H1 (cell line): ENCODE measurements at places on chromosomes 6 and 20. TPM values are rescaled to one million over a fixed set of nuclear protein-coding genes. Genes with fewer than 3 reads are reported as not detected.
A peak's percentile ranks its signal among the peaks of the same experiment; 100 is the strongest.

DNA sequence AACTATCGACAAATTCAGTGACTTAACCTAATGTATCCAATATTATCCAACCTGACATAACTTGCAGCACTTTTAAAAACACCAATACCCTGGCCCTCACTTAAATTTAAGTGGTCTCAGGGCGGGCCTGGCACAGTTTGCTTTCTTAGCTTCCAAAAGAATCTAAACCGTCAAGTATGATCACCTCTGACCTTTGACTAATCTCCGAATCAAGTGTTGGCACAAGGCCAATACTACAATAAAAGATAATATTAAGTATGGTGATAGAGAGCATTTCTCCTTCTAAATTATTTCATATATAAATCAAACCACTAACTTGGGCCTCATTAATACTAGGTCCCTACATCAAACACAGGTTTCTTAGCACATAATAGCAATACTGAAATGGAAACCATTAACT, 153.0 kb downstream of the PTPRK start:
- H3K4me3 ChIP-seq: no peak overlapping the region
- no peaks in the 10 kb centered on the region for H3K4me1 ChIP-seq
- H3K27me3 ChIP-seq: no peaks in the 10 kb centered on the region

- no peaks in the 10 kb centered on the region for H3K4me1 ChIP-seq
- H3K27me3 ChIP-seq: no peaks in the 10 kb centered on the region
- H3K4me3 ChIP-seq: no peak overlapping the region
- H3K36me3 ChIP-seq: no peaks in the 10 kb centered on the region
- no peak for DNase-seq
Observed at GRCh38 chr6:33595001-33595846, 15.1 kb upstream of the BAK1 start.

GRCh38 chr6:140854318-140854717, 1278.4 kb upstream of the GJE1 start:
- no peaks in the 10 kb centered on the region for H3K27me3 ChIP-seq
- H3K27ac ChIP-seq: no peak overlapping the region
- no peaks in the 10 kb centered on the region for H3K36me3 ChIP-seq
- no peak overlapping the region for H3K4me3 ChIP-seq
- no peaks in the 10 kb centered on the region for H3K4me1 ChIP-seq

DNA sequence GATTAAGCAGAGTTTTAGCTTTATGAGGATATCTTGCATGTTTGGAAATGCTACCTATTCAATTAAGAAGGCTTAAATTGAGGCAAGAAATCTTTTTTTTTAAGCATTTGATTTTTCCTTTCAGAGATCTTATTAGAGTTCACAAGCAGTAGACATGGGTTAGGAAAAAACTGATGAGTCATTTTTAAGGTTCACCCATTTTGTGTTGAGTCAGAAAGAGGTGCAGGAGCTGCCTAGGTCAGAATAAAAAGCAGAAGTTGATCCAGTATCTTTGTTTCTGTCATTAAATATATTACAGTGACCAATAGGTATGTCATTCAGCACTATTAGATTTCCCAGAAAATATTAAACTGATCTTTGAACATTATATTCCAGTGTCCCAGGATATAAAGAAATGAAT, 306.8 kb downstream of the LMBRD1 start:
- H3K4me1 ChIP-seq: no peaks in the 10 kb centered on the region
- H3K27me3 ChIP-seq: peaks cover 1% of the 10 kb centered on the region
- no peak for DNase-seq
- no peak overlapping the region for H3K4me3 ChIP-seq
- no peak overlapping the region for H3K27ac ChIP-seq

- H3K27ac ChIP-seq: no peak overlapping the region
- H3K4me1 ChIP-seq: no peaks in the 10 kb centered on the region
Observed at GRCh38 chr6:154350293-154350692, 6.3 kb downstream of the IPCEF1 start.

DNA sequence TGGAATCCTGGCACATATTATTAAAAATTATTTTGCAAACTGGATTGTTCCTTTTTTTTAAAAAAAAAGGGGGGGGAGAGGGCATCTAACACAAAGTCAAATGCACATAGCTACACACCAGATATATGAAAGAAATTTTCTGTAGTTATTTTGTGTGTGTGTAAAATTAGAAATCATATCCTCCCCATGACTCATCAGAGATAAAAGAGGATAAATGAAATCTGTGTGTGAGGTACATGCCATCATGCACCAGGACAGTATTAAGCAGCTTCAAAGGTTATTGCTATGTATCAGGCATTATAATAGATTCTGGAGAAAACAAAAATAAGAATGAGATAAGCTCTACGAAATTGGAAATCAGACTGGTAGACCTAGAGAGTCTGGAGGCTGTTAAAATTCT, 5.2 kb downstream of the BTBD9 start:
- H3K27ac ChIP-seq: no peak overlapping the region
- H3K4me3 ChIP-seq: no peak overlapping the region
- DNase-seq: no peak
- H3K4me1 ChIP-seq: no peaks in the 10 kb centered on the region
- H3K36me3 ChIP-seq: no peaks in the 10 kb centered on the region

GRCh38 chr6:90890683-90891330, 303.9 kb upstream of the MAP3K7 start:
- no peaks in the 10 kb centered on the region for H3K27me3 ChIP-seq
- no peak overlapping the region for H3K27ac ChIP-seq
- no peak for DNase-seq

GRCh38 chr6:903761-904160, 210.8 kb upstream of the EXOC2 start:
- DNase-seq: no peak
- no peaks in the 10 kb centered on the region for H3K4me1 ChIP-seq
- no peak overlapping the region for H3K27ac ChIP-seq

- DNase-seq: no peak
- peaks cover 10% of the 10 kb centered on the region for H3K27me3 ChIP-seq
- H3K27ac ChIP-seq: no peak overlapping the region
- no peaks in the 10 kb centered on the region for H3K4me1 ChIP-seq
- peak overlapping the region; percentile 74 for H3K4me3 ChIP-seq
Observed at GRCh38 chr6:127514179-127514772, 4.9 kb downstream of the MTCL3 start.

GRCh38 chr6:128446497-128446896, 73.9 kb downstream of the PTPRK start:
- no peak for DNase-seq
- no peaks in the 10 kb centered on the region for H3K27me3 ChIP-seq
- H3K4me3 ChIP-seq: no peak overlapping the region
- no peak overlapping the region for H3K27ac ChIP-seq
- no peaks in the 10 kb centered on the region for H3K36me3 ChIP-seq

GRCh38 chr20:59481067-59481466, 123.3 kb upstream of the PHACTR3 start:
- no peak overlapping the region for H3K27ac ChIP-seq
- no peaks in the 10 kb centered on the region for H3K36me3 ChIP-seq
- H3K4me3 ChIP-seq: no peak overlapping the region
- H3K4me1 ChIP-seq: no peaks in the 10 kb centered on the region
- no peak for DNase-seq

GRCh38 chr6:7777074-7777473, 51.2 kb downstream of the BMP6 start:
- no peak overlapping the region for H3K27ac ChIP-seq
- H3K27me3 ChIP-seq: no peaks in the 10 kb centered on the region
- DNase-seq: no peak
- H3K4me1 ChIP-seq: no peaks in the 10 kb centered on the region; the same call in 1 of the 2 replicates
- no peaks in the 10 kb centered on the region for H3K36me3 ChIP-seq

DNA sequence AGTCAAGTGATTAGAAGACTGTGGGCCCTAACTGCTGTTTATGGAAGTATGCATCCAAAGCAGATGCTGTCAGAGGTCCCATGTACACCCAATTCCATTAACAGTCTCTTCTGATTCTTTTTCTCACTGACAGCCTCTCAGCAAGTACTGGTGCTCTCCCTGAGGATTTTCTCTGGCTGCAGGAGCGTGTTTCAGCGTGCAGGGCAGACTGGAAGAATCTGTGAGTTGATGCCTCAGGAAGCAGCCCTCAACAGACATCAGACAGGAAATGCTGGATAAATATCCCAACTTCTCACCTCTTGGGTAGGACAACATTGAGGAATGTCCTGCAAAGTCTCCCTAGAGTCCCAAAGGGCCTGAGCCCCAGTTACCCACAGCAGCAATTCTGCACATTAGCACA, 40.8 kb downstream of the ANKEF1 start:
- no peak overlapping the region for H3K4me3 ChIP-seq
- H3K36me3 ChIP-seq: no peaks in the 10 kb centered on the region
- DNase-seq: no peak

- no peaks in the 10 kb centered on the region for H3K36me3 ChIP-seq
- no peak for DNase-seq
- no peak overlapping the region for H3K4me3 ChIP-seq
- H3K27ac ChIP-seq: no peak overlapping the region
- no peaks in the 10 kb centered on the region for H3K27me3 ChIP-seq
Observed at GRCh38 chr6:162200041-162200440, 527.5 kb downstream of the PRKN start.

DNA sequence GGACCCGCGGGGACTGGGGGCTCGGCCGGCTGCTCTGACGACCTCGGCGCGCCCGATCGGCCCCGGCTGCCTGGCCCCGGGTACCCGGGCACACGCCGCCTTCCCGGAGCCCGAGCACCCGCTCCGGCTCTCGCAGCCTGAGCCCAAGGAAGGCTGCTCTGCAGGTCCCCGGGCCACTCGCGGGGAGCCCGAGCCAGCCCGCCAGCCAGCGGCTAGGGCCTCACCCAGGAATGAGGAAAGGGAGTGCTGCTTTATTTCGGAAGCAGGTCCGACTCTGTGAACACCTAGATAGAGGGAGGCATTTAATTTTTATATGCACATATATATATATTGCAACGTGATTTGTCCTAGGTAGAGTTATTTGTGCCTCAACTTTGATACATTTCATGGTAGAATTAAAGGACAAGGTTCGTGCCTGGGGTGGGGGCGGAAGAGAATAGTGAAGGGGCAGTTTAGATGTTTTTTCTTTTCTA, 15.5 kb downstream of the FOXA2 start:
- no peaks in the 10 kb centered on the region for H3K36me3 ChIP-seq
- peaks cover 10% of the 10 kb centered on the region for H3K4me1 ChIP-seq
- H3K4me3 ChIP-seq: no peak overlapping the region

GRCh38 chr6:39076623-39077535, 28.3 kb downstream of the GLP1R start:
- peaks cover 10% of the 10 kb centered on the region for H3K4me1 ChIP-seq
- no peaks in the 10 kb centered on the region for H3K27me3 ChIP-seq
- H3K27ac ChIP-seq: no peak overlapping the region

DNA sequence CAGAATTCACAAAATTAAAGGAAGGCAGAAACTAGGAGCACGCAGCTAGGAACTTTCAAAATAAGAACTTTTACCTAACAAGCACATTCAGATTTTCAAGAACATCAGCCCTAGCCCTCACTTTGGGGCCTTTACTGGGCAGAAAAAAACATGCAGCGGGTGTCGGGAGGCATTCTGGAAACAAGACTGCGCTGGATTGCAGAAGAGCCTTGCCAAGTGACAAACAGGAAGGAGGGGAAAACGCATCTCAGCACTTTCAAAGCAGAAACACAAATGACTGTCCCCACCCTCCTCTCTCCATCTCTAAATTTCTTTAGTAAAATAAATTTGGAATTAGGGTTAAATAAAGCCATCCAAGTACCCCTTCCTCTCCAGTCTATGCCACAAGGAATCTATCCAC, 74.6 kb upstream of the RREB1 start:
- H3K36me3 ChIP-seq: no peaks in the 10 kb centered on the region
- no peaks in the 10 kb centered on the region for H3K27me3 ChIP-seq
- no peaks in the 10 kb centered on the region for H3K4me1 ChIP-seq

- no peak overlapping the region for H3K27ac ChIP-seq
- no peaks in the 10 kb centered on the region for H3K4me1 ChIP-seq
- H3K27me3 ChIP-seq: no peaks in the 10 kb centered on the region
- no peaks in the 10 kb centered on the region for H3K36me3 ChIP-seq
- no peak for DNase-seq
Observed at GRCh38 chr6:64146876-64147275, 511.3 kb downstream of the PHF3 start.

GRCh38 chr6:21601932-21602390, 8.4 kb downstream of the SOX4 start:
- DNase-seq: no peak
- H3K4me3 ChIP-seq: no peak overlapping the region
- no peak overlapping the region for H3K27ac ChIP-seq
- H3K27me3 ChIP-seq: no peaks in the 10 kb centered on the region
- H3K4me1 ChIP-seq: peaks cover 5% of the 10 kb centered on the region
- H3K36me3 ChIP-seq: no peaks in the 10 kb centered on the region

GRCh38 chr6:166162599-166163342, 4.9 kb downstream of the TBXT start:
- H3K4me1 ChIP-seq: peaks cover 5% of the 10 kb centered on the region; the same call in 1 of the 2 replicates
- peaks cover 56% of the 10 kb centered on the region for H3K27me3 ChIP-seq
- no peaks in the 10 kb centered on the region for H3K36me3 ChIP-seq

DNA sequence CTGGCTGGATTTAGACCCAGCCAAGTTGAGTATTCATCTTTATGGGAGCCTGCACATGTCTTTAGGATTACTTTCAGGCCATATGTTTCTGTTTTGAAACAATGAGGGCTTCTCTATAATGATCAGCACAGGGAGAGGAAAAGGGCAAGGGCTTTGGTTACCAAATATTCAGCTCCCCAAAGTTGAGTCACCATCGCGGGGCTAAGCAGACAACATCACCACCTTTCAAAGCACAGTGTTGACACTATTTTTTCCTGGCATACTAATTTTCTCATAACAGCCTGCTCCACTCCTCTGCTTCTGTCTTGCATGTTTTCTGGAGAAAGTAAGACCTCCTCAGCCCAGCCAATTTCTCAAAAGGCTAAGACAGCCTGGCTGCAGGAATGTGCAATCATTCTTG, 4.9 kb downstream of the SCML4 start:
- H3K4me3 ChIP-seq: no peak overlapping the region
- no peaks in the 10 kb centered on the region for H3K4me1 ChIP-seq
- H3K27ac ChIP-seq: no peak overlapping the region
- no peaks in the 10 kb centered on the region for H3K36me3 ChIP-seq
- peak; percentile 27 for DNase-seq

GRCh38 chr20:58579819-58580473, 64.7 kb upstream of the APCDD1L start:
- H3K4me1 ChIP-seq: peaks cover 3% of the 10 kb centered on the region
- H3K4me3 ChIP-seq: no peak overlapping the region
- H3K36me3 ChIP-seq: no peaks in the 10 kb centered on the region
- DNase-seq: no peak
- H3K27ac ChIP-seq: no peak overlapping the region

Gene KCNK16
- not detected in 2 replicates for total RNA-seq

Gene MUC22
- not detected in 2 replicates for total RNA-seq

Gene TRAPPC3L
- total RNA-seq: not detected in 2 replicates

Gene CGAS
- total RNA-seq: 6.3 and 6.7 TPM in 2 replicates

Gene ASXL1
- 25.6 and 26.5 TPM in 2 replicates for total RNA-seq

Gene C6orf141
- 16.1 and 17.6 TPM in 2 replicates for total RNA-seq

Gene SLCO4A1
- 18.2 and 18.5 TPM in 2 replicates for total RNA-seq

Gene HCK
- total RNA-seq: 0.37 and 0.82 TPM in 2 replicates

Gene HLA-DQB1
- 1.2 and 1.4 TPM in 2 replicates for total RNA-seq

Gene GPSM3
- total RNA-seq: 6.0 and 6.6 TPM in 2 replicates

Gene ZSCAN12
- 8.6 and 9.6 TPM in 2 replicates for total RNA-seq

Gene SLC17A3
- total RNA-seq: not detected in 2 replicates
